Placental epithelial cell (primary cell): ENCODE measurements at places on chromosomes 11 and 22. TPM values are rescaled to one million over a fixed set of nuclear protein-coding genes. Genes with fewer than 3 reads are reported as not detected.

The NTM gene
- total RNA-seq = 39.3 and 45.8 TPM in 2 replicates

The ABCC8 gene
- not detected in 2 replicates for total RNA-seq

The TPP1 gene
- 40.0 and 51.0 TPM in 2 replicates for total RNA-seq

The C11orf97 gene
- total RNA-seq = not detected in 2 replicates

The OR5M8 gene
- total RNA-seq = not detected in 2 replicates

The THY1 gene
- 47.9 and 69.7 TPM in 2 replicates for total RNA-seq

The ARHGAP20 gene
- under 0.01 and 0.11 TPM in 2 replicates for total RNA-seq

The DEFB131B gene
- not detected in 2 replicates for total RNA-seq

The MIAT gene
- total RNA-seq = 0.76 and 0.79 TPM in 2 replicates
